Cardiac septum (tissue), 1 donor: ENCODE measurements at places on chromosomes 12 and 14. TPM values are rescaled to one million over a fixed set of nuclear protein-coding genes. Genes with fewer than 3 reads are reported as not detected.

- DNase-seq = no peak
Observed at GRCh38 chr12:75765170-75766059, 254.0 kb upstream of the KRR1 start.

- peak; percentile 82 for DNase-seq
Observed at GRCh38 chr12:89862511-89863445, 154.1 kb upstream of the ATP2B1 start.

DNA sequence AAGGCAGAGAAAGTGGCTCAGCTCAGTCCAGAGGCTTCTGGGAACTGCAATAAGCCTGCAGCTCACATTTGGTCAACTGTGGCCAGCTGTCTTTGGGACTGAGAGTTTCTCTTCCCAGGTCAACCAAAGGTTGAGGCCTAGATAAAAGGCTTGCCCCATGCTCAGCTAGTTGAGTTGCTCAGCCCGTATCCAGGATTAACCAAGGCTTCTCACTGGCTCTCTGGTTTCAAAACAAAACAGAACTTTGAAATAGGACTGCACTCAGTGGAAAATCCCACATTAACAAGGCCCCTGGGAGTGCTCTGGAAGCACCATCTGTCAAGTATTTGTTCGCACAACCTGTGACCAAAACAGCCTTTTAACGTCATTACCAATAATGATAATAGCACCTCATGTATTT, 40.3 kb upstream of the NUAK1 start:
- DNase-seq = no peak

GRCh38 chr14:42961509-42961908, 1354.8 kb downstream of the LRFN5 start:
- no peak for DNase-seq

PABPN1 gene
- total RNA-seq = 82.9 TPM

ADAMTS20 gene
- not detected for total RNA-seq

AMN gene
- total RNA-seq = not detected

NRXN3 gene
- total RNA-seq = 4.1 TPM

TAS2R20 gene
- 1.3 TPM for total RNA-seq

WNT5B gene
- total RNA-seq = 0.43 TPM
